Airway epithelial cell (primary cell): ENCODE measurements at places on chromosomes 1 and 21. TPM values are rescaled to one million over a fixed set of nuclear protein-coding genes. Genes with fewer than 3 reads are reported as not detected.

KCNA2 gene
- not detected in 2 replicates for total RNA-seq

SELL gene
- total RNA-seq = not detected in 2 replicates

GPR37L1 gene
- 0.07 TPM in 1 of 2 replicates, not detected in the other for total RNA-seq

LINGO4 gene
- total RNA-seq = not detected in 2 replicates

EXO1 gene
- 6.9 and 10.7 TPM in 2 replicates for total RNA-seq

ALDH4A1 gene
- 40.9 and 50.1 TPM in 2 replicates for total RNA-seq

KRTAP11-1 gene
- not detected in 2 replicates for total RNA-seq

RIPPLY3 gene
- total RNA-seq = 0.70 and 1.1 TPM in 2 replicates

CHODL gene
- 0.14 and 0.28 TPM in 2 replicates for total RNA-seq

INTS11 gene
- total RNA-seq = 72.1 and 85.8 TPM in 2 replicates

SPRR3 gene
- 286 and 324 TPM in 2 replicates for total RNA-seq

FAM72B gene
- total RNA-seq = 5.6 and 5.9 TPM in 2 replicates

PIK3CD gene
- total RNA-seq = 6.8 and 10.0 TPM in 2 replicates

GPN2 gene
- total RNA-seq = 10.6 and 11.1 TPM in 2 replicates

HES4 gene
- 56.3 and 58.9 TPM in 2 replicates for total RNA-seq

SLFNL1 gene
- total RNA-seq = under 0.01 TPM in 1 of 2 replicates, not detected in the other

GNAT2 gene
- 0.14 and 0.21 TPM in 2 replicates for total RNA-seq

RGS13 gene
- not detected in 2 replicates for total RNA-seq

PLA2G4A gene
- 5.1 and 7.5 TPM in 2 replicates for total RNA-seq

OR2T12 gene
- total RNA-seq = not detected in 2 replicates

SLAMF9 gene
- 32.0 and 35.2 TPM in 2 replicates for total RNA-seq

LCE2B gene
- not detected in 2 replicates for total RNA-seq

TIAM1 gene
- 19.3 and 21.7 TPM in 2 replicates for total RNA-seq

NTMT2 gene
- total RNA-seq = not detected in 2 replicates

SLC5A3 gene
- total RNA-seq = 5.6 and 7.1 TPM in 2 replicates

AJAP1 gene
- total RNA-seq = 0.33 and 0.56 TPM in 2 replicates

PKP1 gene
- 256 and 357 TPM in 2 replicates for total RNA-seq

ANGPTL1 gene
- not detected in 2 replicates for total RNA-seq

PCP4 gene
- not detected in 2 replicates for total RNA-seq

E2F2 gene
- total RNA-seq = 1.7 and 2.1 TPM in 2 replicates

MYOG gene
- not detected in 2 replicates for total RNA-seq

MYBPHL gene
- total RNA-seq = 2.7 TPM in 1 of 2 replicates, not detected in the other

MNDA gene
- total RNA-seq = not detected in 2 replicates

ESPN gene
- 13.7 and 14.0 TPM in 2 replicates for total RNA-seq

HES3 gene
- total RNA-seq = 0.78 TPM in 1 of 2 replicates, not detected in the other

DIO1 gene
- 0.35 TPM in 1 of 2 replicates, not detected in the other for total RNA-seq

C1orf226 gene
- 0.46 and 1.1 TPM in 2 replicates for total RNA-seq

TEX38 gene
- total RNA-seq = not detected in 2 replicates

FCGR1A gene
- not detected in 2 replicates for total RNA-seq

OR14K1 gene
- total RNA-seq = not detected in 2 replicates

NGF gene
- total RNA-seq = 0.09 and 0.35 TPM in 2 replicates

ERICH3 gene
- 0.07 TPM in 1 of 2 replicates, not detected in the other for total RNA-seq

RNF223 gene
- 1.3 and 2.2 TPM in 2 replicates for total RNA-seq

NBPF6 gene
- total RNA-seq = not detected in 2 replicates

EPHA2 gene
- 153 and 169 TPM in 2 replicates for total RNA-seq

PRR9 gene
- total RNA-seq = not detected in 2 replicates

SPATA21 gene
- total RNA-seq = not detected in 2 replicates

RGSL1 gene
- total RNA-seq = not detected in 2 replicates
